Stimulated activated CD8-positive, alpha-beta memory T cell treated with anti-CD3 and anti-CD28 coated beads, Interleukin-4, amount 100 ng/mL, for 48 hours (primary cell): ENCODE measurements at places on chromosomes 2 and 18.

DNA sequence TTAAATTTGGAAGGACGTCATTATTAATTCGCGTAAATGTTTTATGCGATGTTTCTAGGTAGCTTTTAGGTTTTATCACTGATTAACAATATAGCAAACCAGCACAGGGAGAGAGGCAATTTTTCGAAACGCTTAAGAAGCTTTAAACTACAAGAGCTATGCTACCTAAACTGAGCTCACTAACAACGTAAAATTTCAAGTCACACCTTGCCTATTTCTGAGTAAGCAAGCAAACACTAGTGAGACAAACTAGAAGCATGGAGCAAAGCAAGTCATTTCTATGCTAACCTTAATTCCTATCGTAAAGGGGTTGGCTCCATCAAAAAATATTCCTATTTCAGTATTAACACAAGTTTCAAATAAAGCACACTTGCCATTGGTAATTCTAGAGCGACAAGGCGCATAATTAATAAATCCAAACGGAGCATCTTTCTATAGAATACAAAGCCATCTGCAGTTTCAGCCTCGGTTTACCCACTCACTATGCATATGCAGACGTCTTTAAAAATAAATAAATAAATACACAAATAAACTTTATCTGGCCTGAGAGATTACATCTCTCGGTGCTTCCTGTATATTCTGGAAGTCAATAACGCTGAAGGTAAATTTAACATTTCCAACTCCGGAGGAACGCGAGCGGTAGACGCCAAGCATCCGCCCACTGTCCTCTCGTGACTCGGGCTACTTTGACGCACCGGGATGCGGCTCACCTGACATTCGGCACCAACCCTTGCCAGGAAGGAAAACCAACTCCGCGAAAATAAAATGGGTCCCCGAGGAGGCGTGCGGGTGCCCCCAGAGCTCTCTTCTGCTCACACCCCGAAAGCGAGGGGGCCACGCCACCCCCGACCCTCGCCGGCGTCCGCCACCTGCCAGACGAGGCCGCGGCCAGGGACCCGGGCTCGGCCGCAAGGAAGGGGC lies 947 bp downstream of the ITSN2 start:
- DNase-seq = peak; percentile 64

DNA sequence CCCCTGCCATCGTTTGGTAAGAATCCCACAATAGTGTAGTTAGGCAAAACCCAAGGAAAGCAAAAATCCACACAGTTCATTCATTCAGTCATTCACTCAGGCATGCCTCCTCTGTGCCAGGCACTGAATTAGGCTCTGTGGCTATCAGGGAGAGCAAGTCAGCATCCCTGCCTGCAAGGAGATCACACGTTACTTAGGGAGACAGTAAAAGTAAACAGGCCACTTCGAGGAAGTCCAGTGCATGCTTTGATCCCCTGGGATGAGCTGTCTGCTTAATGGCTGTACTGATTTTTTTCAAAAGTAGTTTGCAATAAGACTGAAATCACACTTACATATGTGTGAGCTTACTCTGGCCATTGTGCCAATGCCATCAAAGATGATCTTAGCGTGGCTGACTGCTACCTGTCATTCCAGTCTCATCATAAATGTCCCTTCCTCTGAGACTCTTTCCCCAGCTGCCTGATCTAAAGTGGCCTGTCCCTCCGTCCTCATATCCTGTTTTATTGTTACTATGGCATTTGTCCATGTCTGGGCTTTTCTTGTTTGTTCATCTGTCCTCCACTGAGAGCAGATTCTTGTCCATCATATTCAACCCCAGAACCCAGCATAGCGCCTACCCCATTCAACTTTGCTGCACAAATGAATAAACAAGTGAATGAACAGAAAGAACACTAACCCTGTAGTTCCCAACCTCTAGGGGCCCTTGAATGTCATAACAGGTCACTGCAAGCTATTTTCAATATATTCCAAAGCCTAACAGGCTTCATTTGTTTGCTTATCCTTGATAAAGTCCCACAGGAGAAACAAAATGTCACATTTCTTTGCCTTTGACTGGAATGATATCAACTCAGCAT lies 84.1 kb downstream of the GALNT14 start:
- no peak for DNase-seq

DNA sequence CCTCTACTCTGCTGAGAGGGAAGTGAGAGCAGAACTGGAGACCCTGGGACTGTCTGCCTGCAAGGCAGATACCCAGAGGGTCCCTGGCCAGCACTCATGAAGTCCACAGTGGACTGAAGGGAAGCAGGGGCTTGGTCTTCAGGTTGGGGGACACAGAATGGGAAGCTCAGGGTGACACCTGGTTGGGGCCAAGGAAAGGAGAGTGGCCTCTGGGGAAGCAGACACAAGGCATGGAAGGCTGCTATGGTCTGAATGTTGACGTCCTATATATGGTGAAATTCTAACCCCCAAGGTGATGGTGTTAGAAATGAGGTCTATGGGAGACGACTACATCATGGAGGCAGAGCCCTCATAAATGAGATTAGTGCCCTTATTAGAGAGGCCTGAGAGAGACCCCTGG lies 69.3 kb downstream of the MRO start:
- no peak for DNase-seq

GRCh38 chr18:73756256-73757091 lies 391.2 kb downstream of the FBXO15 start:
- no peak for DNase-seq

DNA sequence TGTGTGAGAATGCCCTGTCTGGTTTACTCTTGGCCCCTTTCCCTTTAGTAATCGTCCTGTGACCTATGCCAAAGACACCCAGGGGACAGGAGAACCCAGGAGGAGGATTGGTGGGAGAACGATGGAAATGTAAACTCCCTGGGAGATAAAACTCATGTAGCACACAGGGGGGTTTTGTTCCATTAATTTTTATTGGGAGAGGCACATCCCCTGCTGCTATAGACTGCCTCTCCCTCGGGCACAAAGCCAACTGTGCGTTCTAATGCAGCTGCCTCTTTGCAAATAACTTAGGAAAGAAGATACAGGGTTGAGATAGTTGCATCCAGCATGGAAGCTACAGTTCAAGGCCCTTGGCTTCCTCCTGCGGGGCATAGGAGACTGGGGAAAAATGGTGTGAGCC lies 489.6 kb downstream of the SLC4A3 start:
- no peak for DNase-seq

DNA sequence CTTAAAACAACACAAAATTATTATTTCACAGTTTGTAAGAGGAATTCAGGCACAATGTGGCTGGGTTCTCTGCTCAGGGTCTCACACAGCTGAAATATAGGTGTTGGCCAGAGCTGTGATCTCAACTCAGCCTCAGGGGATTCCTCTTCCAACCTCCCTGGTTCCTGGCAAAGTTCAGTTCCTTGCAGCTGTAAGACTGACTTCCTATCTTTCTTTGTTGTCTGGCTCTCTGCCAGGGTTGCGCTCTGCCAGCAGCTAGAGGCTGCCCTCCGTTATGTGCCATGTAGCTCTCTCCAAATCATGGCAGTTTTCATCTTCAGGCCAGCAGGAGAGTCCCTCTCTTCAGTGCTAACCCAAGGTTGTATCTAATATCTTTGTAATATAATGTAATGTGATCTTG lies 272.5 kb upstream of the KCNJ3 start:
- DNase-seq = no peak

GRCh38 chr18:13376841-13377351 lies 158.3 kb downstream of the LDLRAD4 start:
- peak; percentile 76 for DNase-seq

DNA sequence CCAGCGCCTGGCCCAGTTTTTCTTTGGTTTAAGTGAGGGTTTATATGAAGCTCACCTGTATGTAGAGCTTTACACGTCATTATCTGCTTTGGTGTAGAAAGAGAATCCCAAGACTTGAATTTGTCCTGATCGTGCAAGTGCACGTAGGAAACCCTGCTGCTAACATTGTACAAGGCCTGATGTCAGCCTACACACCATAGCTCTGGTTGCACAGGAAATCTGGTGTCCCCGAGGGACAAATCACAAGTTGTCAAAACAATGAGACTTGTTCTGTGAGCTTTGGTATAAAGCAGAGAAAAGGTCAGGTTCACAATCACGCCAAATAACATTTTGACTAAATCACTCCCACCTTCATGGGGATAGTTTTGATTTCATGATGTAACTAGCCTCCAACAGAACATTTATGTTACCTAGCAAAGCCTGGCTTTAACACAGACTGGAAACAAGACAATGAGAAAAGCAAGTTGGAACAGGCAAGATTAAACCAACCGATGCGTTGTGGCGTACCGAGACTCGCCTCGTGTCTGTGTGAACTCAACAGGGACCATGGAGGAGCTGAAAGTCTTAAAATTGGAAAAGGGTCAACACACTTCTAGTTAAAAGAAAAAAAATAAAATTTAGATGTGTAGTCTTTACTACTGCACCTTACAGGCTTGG lies 41.4 kb downstream of the ZAP70 start:
- no peak for DNase-seq

DNA sequence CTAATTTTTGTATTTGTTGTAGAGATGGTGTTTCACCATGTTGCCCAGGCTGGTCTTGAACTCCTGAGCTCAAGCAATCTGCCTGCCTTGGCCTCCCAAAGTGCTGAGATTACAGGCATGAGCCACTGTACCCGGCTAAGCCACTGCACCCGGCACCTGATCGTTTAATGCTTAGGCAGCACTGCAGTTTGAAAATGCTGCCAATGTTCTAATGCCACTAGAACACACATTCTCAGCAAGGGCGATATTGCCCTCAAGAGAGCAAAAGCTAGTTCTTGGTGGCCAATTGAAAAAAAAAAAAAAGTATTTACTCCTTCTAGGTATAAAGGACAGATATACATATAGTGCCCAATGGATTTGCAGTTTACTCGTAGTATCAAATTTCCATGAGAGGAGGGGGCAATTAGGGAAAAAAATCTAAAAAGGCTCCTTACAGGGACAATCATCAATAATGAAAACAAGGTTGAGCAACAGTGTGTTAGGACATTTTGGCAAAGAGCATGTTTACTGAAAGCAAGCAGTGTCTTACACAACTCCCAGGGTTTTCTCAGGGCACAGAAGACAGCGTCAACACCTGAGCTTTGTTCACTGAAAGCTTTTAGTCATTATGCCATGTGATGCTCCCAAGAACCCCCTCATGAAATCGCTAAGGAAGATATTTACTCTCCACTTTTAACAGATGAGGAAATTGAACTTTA lies 199.9 kb upstream of the PKDCC start:
- no peak for DNase-seq

DNA sequence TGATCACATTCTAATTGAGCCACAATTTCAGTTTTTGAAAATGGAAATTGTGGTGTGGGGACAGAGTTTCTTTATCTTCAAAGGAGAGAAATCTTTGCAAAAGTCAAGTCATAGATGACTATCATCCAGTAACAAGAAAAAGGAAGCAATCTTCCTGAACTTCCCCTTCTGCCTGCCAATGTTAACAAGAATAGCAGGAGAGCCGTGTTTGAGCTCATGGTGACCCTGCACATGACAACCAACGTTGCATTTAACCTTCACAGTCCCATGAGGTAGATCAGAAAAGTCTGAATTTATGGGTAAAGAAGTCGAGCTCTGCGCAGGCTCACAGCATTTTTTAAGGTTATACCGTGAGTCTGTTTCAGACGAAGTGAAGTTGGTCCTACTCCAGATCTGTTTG lies 454.9 kb downstream of the LPIN1 start:
- no peak for DNase-seq

DNA sequence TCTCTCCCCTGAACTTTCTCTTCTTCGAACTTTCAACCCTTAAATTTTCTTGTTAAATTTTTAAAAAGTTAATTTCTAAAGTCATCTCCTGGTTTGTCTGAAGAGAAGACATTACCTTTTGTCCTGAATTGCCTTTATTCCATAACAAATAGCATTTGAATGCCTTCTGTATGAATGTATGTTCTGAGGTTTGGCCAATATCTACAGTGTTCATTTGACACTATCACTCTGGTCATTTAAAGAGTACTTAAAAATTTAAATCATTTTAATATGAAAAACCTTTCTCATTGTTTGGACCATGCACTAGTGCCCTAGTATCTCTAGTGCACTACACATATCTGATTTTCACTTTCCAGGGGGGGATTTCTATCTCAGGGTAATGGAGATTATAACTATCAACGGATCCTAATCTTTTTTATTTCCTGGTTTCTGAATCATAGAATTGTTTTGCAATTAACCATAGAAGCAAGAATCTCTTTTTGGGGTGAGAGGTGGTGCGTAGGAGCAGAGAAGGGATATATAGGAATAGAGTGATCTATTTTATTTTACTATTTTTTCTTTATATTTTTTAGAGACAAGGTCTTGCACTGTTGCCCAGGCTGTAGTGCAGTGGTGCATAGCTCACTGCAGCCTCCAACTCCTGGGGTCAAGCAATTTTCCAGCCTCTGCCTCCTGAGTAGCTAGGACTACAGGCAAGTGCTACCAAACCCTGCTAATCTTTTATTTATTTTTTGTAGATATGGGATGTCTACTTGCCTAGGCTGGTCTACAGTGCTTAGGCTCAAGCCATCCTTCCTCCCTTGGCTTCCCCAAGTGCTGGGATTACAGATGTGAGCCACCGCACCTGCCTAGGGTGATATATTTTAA lies 25.5 kb downstream of the TANC1 start:
- DNase-seq = no peak

DNA sequence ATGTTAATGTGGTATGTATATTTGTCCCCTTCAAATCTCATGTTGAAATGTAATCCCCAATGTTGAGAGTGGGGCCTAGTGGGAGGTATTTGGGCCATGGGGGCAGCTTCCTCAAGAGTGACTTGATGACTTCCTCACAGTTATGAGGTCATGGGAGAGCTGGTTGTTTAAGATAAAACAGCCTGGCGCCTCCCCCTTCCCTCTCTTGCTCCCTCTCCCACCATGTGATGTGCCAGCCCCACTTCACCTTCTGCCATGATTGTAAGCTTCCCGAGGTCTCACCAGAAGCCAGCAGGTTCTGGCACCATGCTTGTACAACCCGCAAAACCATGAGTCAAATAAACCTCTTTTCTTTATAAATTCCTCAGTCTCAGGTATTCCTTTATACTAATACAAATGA lies 258.3 kb upstream of the POU3F3 start:
- no peak for DNase-seq

DNA sequence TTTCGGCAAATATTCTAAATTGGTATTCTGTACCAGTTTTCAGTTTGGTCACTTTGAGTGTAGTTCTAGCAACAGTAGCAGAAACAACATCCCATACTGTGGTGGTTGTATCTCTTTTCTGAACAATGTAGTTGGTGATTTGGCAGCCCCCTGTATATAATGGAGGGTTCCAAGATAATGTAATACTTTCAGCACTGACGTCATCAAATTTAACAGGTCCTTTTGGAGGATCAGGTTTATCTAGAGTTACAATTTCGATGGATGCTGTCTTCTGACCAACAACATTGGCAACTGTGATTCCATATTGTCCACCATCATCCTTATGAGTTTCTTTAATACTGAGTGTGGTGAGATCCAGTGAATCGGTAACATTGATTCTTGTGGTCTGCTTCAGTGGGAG lies 88.0 kb downstream of the PLEKHA3 start:
- DNase-seq = no peak
